ENCODE measurements at places on chromosomes 11 and 22.

DNA sequence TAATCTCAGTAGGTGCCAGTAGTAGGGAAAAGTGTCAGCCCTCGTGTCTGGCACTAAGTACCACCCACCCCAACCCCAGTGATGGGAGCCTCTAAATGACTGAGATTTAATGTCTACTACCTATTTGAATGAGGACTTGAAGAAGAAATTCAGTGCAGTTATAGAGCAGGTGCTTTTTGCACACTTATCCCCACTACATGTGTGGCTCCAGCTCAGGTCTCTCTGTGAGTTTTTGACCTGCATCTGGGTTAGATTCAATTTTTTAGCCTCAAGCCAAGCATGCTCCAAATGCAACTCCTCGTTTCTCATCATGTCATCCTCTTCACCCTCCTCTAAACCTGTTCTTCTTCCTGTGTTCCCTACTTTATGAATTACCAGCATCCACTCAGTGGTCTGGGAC is 24.9 kb upstream of the NNMT start:
- no peak for DNase-seq

DNA sequence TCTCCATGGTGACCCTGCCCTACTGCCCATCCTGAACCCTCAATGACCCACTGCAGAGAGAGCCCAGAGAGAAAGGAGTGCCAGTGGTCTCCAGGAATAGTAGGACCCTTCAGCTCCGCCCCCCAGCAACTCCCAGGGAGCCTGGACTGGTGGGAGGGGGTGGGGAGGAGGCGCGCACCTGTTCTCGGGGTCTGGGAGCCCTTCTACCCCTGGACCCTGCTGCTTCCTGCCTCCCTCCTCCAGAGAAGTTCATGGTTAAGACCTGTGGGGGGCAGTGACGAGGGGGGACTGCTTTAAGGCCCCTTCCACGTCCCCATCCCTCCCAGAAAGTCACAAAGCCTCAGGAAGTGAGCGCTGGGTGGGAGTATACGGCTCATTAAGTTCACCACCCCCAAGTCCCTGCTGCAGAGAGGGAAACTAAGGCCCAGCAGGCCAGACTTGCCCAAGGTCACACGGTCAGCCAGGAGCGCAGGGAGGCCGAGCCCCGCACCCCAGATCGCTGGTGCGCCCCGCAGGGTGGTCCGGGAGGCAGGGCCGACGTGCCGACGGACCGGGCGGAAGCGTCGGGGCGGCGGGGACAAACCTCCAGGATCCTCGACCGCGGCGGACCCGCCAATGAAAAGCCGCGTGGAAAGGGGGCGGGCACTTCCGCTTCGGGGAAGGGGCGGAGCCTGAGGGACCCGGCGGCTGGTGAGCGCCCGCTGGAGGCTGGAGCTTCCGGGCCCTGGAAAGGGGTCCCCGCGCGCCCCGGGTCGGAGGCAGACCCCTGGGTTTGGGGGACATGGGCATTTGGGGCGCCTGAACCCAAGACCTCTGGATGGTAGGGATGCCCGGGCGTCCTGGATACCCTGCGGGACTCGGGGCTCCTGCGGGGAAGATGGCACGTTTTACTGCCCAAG is at the start of the genes NUDT22 and TRPT1:
Gene NUDT22 (plus strand): TSS at position 667 of the 899 bp plus-strand sequence. CDS start 379 bp downstream, outside the sequence.
Gene TRPT1 (minus strand): TSS at position 579 of the 899 bp plus-strand sequence. CDS start 326 bp downstream, at position 253.
- peak; percentile 85 for DNase-seq

GRCh38 chr22:25362215-25362882 is 142.9 kb downstream of the CRYBB2 start:
- DNase-seq = peak; percentile 18

DNA sequence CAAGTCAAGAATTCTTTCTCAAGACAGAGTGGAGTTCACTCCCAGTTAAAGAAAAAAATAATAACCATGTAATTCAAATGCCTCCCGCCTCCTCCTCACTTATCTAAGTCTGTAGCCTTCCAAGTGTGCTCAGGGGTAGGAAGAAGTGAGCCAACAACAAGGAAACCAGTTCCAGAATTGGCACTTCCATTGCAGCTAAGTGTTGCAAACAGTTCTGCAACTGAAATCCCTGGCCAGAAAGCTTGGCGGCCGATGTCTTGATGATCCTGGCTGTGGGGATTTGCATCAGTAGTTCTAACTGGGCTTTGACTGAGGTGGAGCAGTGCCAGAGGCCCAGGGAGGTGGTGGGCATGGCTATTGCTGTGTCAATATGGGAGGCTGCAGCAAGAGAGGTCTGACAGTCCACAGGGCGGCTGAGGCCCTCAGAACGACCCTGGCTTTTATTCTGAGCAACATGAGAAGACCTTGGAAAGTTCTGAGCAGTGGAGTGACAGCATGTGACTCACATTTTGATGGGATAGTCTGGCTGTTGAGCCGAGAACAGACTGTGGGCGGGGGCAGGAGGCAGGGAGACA is 19.2 kb downstream of the DHCR7 start:
- no peak for DNase-seq

GRCh38 chr11:80929031-80929805 is 1488.4 kb upstream of the TENM4 start:
- no peak for DNase-seq

GRCh38 chr11:130024361-130024760 is 21.7 kb upstream of the PRDM10 start:
- no peak for DNase-seq

GRCh38 chr22:46088541-46089311 is 61.6 kb upstream of the PPARA start:
- DNase-seq = no peak

GRCh38 chr11:69202511-69203221 is 46.9 kb downstream of the SMIM38 start:
- DNase-seq = no peak

GRCh38 chr11:77630157-77630710 is 7.4 kb downstream of the CLNS1A start:
- DNase-seq = no peak

DNA sequence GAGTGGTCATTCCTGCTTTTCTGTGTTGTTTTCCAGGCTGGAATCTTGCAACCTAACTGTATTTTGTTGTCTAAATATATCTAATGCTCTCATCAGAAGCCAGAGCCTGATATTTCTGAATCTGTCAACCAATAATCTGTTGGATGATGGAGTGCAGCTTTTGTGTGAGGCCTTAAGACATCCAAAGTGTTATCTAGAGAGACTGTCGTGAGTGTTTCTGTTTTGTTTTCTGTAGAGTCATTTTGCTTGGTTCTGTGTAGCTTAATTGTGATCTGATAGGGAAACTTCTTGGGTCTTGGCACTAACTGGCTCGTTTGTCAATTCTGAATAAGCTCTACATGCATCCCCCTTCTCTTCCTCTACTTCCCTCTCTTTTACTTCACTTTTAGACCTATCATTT is 31.2 kb upstream of the RBMXL2 start:
- no peak for DNase-seq

- DNase-seq = no peak
These were observed 92.9 kb downstream of the FBXO7 start for GRCh38 chr22:32567544-32567943.

GRCh38 chr11:112968941-112969713 is 7.9 kb downstream of the NCAM1 start:
- DNase-seq = no peak

GRCh38 chr11:81303038-81303664 is 1430.5 kb downstream of the FAM181B start:
- no peak for DNase-seq

- no peak for DNase-seq
These were observed 154.9 kb downstream of the TRPC6 start for GRCh38 chr11:101428918-101429317.

DNA sequence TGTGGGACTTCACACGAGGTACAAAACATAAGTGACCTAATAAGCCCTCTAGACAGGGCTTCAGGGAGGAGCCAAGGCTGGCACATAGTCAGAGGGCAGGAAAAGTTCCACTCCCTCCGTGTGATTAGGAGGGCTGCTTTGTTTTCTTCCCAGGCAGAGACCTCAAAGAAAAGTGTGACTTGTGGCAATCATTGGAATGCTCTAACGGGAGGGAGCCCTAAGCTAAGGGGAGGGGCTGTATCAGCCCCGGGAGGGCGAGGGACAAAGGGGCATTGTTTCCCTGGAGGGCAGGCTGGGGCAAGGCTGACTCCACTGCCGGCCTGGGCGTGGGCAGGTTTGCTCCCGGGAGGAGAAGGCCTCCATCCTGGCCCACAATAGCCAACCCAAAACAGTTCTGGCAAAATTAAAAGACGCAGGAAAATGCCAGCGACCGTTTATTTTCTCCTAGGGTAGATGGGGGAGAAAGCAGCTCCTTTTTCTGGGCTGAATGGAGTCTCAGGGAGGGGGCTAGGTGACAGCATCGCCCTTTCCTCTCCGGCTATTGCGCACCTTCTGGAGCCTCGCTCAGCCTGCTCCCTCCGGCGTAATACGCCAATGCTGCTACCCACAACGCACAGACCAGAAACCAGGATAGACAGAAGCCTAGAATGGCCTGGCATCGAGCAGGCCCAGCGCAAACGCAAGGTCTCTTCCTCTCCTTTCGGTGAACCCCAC is 60.2 kb downstream of the ENDOD1 start:
- no peak for DNase-seq

GRCh38 chr11:35897019-35897418 is 46.8 kb upstream of the LDLRAD3 start:
- no peak for DNase-seq

DNA sequence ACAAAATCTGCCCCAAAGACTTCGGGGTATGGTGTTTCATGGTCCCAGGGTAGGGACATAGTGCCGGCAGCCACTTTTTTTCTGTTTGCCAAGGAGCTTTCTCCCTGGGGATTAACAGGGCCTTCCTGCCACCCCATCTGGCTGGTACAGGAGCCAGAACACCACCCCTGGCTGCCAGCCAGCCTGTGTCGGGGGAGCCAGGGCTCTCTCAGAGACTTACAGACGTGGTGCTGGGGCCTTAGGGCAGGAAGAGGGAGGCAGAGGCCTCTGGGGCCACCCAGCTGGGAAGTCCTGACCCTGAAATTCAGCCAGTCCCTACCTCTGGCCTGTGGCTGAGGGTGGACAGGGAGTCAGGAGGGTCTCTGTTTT is 52.4 kb upstream of the CDON start:
- DNase-seq = no peak

GRCh38 chr22:20647586-20648305 is 126.2 kb upstream of the SERPIND1 start:
- DNase-seq = no peak

GRCh38 chr11:93623920-93624319 is 37.6 kb upstream of the CEP295 start:
- DNase-seq = no peak

- DNase-seq = no peak
These were observed 12.5 kb downstream of the L3MBTL2 start for GRCh38 chr22:41217553-41218157.

- no peak for DNase-seq
These were observed 19.2 kb upstream of the OR56A3 start for GRCh38 chr11:5922749-5923426.

DNA sequence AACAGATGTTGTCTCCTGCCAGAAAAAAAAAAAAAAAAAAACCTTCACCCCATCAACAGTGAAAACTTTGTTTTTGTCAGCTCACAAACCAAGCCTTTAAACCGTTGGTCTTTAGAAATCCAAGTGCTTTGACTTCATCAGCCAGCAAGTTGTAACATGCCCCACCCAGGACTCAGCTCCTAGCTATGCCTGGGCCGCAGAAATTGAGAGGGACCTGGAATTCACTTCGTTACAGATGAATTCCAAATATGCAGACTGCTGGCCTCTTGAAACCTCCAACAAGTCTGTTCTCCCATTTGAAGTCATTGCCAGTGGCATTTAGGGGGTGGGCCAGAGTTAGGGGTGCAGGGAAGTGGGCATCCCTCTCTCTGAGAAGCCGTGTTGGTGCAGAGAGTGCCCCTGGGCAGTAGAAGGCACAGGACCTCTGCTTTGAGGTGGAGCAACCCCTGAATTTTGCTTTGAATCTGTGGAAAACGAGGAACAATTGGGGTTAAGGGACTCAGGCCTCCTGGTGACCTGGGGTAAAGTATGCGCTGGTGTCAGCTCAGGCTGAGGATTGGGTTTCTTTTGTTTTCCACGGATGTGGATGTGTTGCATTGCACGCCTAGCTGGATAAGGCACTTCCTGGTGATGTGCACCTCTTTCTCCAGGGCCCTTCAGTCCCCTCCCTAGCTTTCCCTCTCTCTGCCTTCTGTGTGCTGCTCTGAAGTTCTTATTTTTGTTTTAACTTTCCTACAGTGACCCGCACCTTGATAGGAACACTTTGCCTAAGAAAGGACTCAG is 109.5 kb downstream of the DBX1 start:
- no peak for DNase-seq

GRCh38 chr11:1053121-1053901 is 16.8 kb upstream of the MUC6 start:
- DNase-seq = no peak

DNA sequence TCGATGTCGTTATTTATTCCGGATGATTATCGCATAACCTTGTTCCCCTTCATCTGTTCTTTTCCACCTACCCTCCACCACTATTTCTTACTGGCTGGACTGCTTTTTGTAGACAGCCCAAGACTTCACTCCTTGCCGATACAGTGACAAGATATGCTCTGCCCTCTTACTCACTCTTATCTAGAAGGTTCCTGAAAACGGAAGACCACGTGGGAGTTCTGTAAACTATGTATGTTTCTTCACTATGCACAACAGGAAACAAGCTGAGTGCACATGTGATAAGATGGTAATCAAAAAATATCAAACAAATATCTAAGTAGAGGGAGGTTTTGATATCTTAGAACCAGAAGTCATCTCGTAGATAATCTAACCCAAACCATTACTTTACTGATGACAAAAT is 122.9 kb upstream of the ARHGAP20 start:
- no peak for DNase-seq

DNA sequence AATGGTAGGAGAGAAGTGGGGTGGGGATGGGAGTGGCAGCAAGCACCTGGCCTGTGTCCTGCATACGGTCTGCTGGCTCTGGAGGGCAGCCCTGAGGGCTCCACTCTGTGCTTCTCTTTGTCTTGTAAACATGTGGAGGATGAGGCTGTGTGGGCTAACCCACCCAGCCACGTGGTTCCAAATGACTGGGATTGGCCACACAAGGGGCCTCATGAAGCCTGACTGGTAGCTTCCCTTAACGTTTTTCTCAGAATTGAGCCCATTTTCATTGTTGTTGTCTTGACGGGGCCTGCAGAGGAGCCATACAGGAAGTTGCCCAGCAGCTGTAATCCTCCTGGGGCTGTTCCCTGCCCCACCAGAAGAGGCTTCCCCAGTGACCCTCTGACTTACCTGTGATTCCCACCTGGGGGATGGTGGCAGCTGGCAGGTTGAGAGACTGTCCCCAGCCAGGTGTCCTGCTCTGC is 18.0 kb downstream of the DERL3 start:
- DNase-seq = no peak

GRCh38 chr11:95556342-95557163 is 233.0 kb downstream of the FAM76B start:
- DNase-seq = no peak

GRCh38 chr11:114008331-114008730 is 33.4 kb downstream of the HTR3A start:
- no peak for DNase-seq

- no peak for DNase-seq
These were observed 3.3 kb downstream of the DRAP1 start for GRCh38 chr11:65922565-65922964.

- no peak for DNase-seq
These were observed 2.1 kb downstream of the DEAF1 start for GRCh38 chr11:692824-693414.

DNA sequence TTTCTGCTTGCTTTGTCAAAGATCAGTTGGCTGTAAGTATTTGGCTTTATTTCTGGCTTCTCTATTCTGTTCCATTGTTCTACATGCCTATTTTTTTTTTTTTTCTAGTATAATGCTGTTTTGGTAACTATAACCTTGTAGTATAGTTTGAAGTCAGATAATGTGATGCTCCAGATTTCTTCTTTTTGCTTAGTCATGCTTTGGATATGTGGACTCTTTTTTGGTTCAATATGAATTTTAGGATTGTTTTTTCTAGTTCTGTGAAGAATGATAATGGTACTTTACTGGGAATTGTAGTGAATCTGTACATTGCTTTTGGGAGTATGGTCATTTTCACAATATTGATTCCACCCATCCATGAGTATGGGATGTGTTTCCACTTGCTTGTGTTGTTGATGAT is 37.9 kb upstream of the ARHGAP20 start:
- DNase-seq = no peak
